Sciatic nerve (tissue), 2 donors: ENCODE measurements at places on chromosomes 6 and 20. TPM values are rescaled to one million over a fixed set of nuclear protein-coding genes. Genes with fewer than 3 reads are reported as not detected.

ADGRB3 gene
- 8.5 TPM for total RNA-seq

GHRH gene
- not detected for total RNA-seq

TTLL9 gene
- total RNA-seq = 7.1 TPM

HLA-DMB gene
- total RNA-seq = 46.9 TPM

MYL9 gene
- 709 TPM for total RNA-seq

RNF217 gene
- 43.5 TPM for total RNA-seq

ISM1 gene
- total RNA-seq = 24.1 TPM

SLC4A11 gene
- 0.89 TPM for total RNA-seq

- no peak for DNase-seq
These were observed 21.5 kb downstream of the TXLNB start for GRCh38 chr6:139270249-139270648.

GRCh38 chr6:148414836-148415235 lies 72.2 kb downstream of the SASH1 start:
- no peak for DNase-seq

DNA sequence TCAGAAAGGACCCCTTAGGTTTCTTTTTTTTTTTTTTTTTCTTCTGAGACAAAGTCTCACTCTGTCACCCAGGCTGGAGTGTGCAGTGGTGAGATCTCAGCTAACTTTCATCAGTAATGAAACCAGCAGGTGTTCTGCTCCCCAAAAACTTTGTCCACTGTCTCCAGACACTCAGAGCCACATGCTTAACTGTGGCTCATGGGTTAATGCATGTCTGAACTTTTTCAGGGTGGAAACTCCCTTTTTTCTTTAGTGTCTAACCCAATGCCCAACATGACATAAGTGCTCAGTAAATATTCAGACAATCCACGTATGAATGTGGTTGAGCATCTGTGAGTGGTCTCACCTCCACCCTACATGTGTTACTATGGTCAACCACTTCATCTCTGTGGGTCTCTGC lies 45.4 kb downstream of the MYB start:
- no peak for DNase-seq
